ENCODE measurements at places on chromosomes 4 and X.

- no peak for DNase-seq
These were observed 62.3 kb upstream of the HHIP start for GRCh38 chr4:144583658-144584057.

DNA sequence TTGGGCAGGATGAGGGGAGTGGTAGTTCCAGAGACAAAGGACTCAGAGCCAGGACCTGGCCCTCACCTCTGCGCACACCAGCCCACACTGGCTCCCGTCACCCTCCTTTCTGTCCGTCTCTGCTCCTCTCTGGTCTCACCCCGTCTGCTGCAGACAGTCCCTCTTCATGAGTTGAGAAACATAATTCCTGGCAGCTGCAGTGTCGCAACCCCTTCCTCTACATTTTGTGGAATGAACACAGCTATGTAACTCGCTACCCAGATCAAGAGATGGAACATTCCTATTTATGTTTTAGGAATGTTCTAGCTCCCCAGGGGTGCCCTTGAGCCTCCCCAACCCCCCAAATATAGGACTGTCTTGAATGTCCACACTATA is 59.3 kb downstream of the SHROOM2 start:
- no peak for DNase-seq

- no peak for DNase-seq
These were observed 127.3 kb upstream of the CPEB2 start for GRCh38 chr4:14874990-14875389.

DNA sequence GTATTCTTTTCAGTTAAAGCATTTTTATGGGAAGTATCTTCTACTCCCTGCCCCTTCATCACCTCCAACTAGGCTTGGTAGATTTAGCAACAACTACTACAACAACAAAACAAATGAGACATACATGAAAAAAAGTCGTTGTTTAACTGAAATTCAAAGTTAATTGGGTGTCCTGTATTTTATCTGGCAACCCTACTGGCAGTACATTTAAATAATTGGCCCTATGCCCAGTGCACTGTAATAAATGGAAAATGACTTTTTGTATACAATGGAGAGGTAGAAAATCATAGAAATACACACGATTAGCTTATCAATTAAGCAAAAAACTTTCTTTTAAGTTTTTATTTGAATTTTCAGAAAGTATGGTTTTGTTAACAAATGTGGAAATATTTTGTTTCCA is 21.4 kb upstream of the CLGN start:
- no peak for DNase-seq

DNA sequence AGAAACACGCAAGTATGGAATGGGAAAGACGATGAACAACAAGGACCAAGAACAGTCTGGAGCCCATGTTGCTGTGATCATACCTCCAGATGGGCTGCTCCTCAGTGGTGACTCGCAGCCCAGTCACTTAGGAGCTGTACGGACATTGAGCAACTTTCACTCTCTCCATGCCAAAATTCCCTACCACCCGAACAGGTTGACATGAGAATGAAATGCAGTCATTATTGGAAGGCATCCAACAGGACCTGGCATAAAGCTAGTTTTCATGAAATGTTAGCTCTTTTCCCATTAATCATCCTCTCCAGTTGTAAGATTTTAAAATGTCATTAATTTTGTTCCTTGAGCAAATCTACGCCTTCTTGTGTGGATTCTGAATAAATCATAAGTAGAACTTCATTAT is 82.7 kb upstream of the GPM6B start:
- DNase-seq, result no peak
